ENCODE measurements at places on chromosomes 1 and 21.

DNA sequence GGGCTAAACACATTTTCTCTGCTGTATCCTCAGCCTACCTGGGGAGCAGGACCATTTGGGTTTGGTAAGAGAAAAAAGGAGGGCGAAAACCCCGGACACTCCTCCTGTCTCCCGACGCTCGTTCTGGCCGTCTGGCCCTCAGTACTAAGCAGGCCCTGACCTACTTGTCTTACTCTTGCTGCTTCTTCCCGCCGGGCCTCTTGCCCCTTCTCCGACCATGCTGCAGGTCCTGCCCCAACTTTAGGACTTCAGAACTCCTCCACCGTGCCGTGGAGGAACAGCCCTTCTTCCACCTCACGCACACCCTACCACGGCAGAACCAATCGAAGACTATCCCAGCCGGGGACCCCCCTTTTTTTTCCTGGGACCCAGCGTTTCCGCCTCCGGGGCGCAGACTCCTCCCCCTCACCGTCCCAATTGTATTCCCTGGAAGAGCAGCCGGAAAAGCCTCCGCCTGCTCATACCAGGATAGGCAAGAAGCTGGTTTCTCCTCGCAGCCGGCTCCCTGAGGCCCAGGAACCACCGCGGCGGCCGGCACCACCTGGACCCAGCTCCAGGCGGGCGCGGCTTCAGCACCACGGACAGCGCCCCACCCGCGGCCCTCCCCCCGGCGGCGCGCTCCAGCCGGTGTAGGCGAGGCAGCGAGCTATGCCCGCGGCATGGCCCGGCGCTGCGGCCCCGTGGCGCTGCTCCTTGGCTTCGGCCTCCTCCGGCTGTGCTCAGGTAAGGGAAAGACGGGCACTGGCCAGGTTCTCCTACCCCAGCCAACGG, at the start of gene CHRNB2:
CHRNB2 (plus strand) TSS at position 393 of the 771 bp plus-strand sequence; CDS start at position 660, 267 bp downstream.
- DNase-seq, result no peak

DNA sequence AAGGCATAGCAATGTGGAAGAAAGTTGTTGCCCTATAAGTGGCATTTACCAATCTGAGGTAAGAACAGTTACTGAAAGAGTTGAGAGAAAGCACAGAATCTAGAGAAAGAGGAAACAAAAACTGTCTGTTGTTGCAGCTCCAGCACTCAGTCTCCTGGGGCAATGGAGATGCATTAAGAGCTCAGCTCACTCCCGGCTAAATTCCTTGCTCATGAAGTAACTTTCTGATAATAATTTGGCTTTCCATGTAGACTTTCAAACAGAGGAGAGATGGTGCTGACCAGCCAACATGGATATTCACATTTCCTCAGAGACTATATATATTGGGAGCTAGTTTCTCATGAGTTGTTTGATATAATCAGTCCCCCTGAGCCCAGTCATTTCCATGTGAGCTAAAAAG, 135.3 kb downstream of the GDAP2 start:
- DNase-seq, result no peak

GRCh38 chr1:91440847-91441246, 36.2 kb upstream of the HFM1 start:
- DNase-seq, result no peak

- DNase-seq, result no peak
Measured at GRCh38 chr1:195218428-195219212, 1389.6 kb downstream of the KCNT2 start.

DNA sequence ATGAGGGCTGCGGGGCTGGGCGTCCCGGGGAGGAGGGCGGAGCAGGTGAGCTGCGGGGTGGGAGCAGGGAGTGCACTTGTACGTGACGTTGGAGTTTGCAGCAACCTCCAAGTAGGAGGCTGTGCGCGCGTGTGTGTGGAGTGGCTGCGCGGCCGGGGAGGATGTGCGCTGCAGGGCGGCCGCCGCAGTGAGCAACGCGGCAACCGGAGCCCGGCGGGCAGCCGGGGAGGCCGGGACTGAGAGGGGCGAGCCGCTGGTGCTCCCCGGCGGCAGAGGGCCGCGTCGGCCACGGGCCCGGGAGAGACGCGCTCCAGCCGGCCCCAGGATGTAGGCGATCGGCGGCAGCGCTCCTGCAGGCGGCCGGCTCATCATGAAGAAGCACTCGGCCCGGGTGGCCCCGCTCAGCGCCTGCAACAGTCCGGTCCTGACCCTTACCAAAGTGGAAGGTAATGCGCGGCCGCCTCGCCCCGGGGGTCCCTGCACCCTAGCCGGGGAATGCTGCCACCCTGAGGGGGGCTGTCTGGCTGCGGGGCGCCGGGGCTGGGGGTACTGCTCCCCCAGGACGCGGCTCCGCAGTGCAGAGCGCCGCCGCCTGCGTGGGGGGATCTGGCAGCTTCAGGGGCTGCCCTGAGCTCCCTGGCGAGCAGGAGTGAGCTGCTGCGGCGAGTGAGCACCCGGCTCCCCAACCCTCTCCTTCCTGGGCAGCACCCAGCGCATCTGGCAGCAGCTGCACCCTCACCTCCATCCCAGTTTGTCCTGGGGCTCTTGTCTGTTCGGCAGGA, 158.9 kb upstream of the COA6 start:
- no peak for DNase-seq

GRCh38 chr1:111183308-111184069, 17.0 kb downstream of the DENND2D start:
- DNase-seq, result no peak

- DNase-seq, result no peak
Measured at GRCh38 chr1:65525266-65526048, 105.0 kb downstream of the LEPR start.

Measured in AG04450 (cell line).